ENCODE measurements at places on chromosomes 12 and 14. TPM values are rescaled to one million over a fixed set of nuclear protein-coding genes. Genes with fewer than 3 reads are reported as not detected.

DNA sequence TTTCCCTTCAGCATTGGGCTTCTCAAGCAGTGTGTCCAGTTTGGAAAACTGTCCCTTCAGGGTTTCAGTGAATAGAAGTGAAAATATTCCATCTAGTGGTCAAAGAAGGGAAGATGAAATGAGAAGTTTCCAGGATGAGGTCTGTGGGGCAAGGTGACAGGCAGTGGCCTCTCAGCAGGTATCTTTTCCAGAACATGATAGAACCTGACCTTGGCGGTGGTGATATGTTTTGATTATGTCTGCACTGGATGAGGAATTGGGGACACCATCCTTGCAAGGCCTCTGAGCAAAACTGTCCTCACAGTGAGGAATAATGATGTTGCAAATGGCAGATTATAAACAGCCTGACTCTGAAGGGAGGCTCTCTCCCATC is 4.7 kb downstream of the GPX2 start:
- DNase-seq: no peak

GRCh38 chr12:107326237-107326636 is 232.9 kb upstream of the CRY1 start:
- no peak for DNase-seq

DNA sequence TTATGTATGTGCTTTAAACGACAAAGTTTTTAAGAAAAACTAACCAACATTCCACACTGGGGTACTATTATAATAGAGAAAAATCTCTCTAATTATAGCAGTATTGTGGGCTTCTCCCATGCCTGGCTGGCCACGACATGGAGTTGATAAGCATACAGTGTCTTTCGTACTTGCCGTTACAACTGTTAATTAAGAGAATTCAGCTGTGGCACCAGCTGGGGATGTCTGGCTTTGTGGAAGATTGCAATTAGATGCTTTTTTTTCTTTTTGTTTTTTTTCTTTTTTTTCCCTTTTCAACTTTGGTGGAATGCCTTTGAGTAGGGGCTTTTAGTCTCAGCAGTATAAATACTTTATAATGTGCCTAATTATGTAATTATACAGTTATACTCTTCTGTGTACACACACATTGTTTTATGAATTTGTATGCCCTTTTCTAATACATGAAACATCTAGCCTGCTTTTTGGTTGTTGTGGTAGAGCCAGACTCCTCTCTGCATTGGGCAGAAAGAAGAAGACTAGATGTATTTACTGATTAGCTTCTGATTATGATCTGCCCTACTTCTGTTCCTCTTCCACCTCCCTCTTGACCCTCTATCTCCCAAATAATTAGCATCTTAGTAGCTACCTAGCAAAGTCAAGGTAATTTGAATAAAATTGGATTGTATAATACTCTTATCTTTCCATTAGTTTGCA is 76.4 kb downstream of the SUSD6 start:
- no peak for DNase-seq

GRCh38 chr12:11718768-11719253 is 69.3 kb downstream of the ETV6 start:
- DNase-seq: no peak

DNA sequence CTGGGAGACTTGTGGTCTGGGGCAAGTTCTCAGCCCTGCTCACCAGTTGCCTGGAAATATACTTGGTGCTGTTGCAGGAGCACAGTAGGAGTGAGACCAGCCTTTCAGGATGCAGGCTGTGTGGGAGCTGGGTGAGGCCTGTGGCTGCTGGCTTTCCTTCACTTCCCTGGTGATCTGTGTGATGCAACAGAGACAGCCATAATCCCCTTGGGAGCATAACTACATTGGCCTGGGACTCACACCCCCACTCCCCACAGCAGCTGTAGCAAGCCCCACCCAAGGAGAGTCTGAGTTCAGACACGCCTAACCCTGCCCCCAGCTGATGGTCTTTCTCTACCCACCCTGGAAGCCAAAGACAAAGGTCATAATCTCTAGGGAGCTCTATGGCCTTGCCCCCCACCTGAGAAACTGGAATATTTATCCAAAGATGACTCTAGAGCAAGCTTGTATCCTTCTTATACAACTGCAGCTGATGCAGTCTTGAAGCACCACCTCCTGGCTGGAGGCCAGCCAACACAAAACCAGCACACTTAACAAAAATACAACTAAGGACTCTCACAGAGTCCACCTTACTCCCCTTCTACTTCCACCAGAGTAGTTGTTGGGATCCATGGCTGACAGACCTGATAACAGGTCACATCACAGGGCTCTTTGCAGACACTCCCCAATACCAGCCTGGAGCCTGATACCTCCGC is 190.4 kb upstream of the CPNE8 start:
- no peak for DNase-seq

- no peak for DNase-seq
Observed at GRCh38 chr12:78403681-78404080, 460.9 kb upstream of the SYT1 start.

DNA sequence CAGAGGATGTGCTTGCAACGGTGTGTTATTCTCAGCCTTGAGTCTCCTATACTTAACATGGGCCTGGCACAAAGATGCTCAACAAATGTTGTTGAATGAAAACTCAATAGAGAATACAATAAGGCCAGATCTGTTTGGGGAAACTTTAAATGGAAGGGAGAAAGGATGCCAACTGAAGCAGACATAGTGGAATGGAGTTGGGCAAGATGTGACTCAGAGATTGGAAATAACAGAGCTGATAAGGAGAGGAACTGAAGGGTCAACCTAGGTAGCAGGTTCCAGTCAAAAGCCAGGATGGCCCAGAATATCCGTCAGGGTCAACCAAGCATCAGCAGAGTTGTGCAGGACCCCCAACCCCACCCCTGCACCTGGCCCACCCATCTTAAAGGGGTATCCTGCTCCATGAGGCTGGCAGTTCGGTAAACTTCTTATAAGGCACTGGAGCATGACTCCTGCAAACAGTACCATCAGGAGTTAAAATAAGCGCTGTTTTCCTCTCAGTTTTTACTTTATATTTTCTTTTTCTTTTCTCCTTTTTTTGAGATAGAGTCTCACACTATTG is 1.1 kb upstream of the BCDIN3D start:
- DNase-seq: no peak

DNA sequence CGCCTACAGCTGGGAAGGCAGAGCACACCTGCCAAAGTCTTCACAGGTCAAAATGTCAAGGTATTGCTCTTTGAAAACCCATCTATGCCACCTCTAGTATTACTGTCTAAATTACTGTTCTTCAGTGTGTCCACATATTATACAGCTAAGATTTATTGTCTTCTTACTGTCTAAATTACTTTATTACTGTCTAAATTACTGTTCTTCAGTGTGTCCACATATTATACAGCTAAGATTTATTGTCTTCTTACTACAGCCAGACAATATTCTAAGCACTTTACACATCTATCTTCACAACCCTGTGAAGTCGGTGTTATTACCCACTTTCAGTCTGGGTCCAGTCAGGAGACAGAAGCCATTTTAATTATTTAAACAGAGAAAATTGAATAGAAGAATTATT is 173.9 kb downstream of the MYRFL start:
- DNase-seq: no peak

GRCh38 chr12:88247241-88247643 is 105.1 kb downstream of the TMTC3 start:
- DNase-seq: no peak

DNA sequence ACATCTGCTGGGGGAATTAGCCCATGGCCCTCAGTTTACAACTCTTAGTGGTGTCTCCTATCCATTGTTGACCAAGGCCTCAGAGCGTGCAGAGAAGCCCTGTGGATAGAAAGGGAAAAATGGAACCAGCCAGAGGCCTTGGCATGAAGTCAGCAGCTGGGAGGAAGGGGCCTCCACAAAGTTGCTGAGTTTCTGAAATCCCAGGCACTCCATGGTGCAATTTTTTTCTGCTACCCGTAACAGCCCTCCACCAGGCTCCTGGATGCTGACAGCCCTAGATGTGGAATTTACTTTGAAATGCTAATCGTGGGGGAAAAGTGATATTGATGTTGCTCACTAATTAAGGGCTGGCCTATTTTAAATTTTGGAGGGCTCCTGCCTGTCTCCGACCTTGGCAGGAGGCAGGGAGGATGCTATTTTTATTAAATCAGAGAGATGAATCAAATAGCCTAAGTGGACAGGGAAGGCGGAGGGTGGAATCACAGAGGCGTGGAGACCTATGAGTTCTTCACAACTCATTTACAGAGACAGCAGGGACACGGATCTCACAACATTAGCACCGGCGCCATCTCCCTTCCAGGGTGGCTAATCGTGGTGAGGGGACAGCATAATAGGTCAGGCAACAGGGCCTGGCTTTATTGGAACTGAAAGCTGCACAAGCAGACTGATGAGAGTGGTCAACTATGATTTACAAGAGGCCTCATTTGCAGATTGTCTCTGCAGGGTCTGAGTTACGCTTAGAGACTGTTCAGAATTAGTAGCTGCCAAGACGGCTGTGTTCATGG is 99.8 kb upstream of the WSCD2 start:
- DNase-seq: no peak

DENND5B gene
- 8.0 TPM for total RNA-seq

ADCY4 gene
- total RNA-seq: 3.4 TPM

PPP4R3A gene
- total RNA-seq: 82.2 TPM

RHOJ gene
- total RNA-seq: not detected

SERPINA12 gene
- not detected for total RNA-seq

POMT2 gene
- total RNA-seq: 22.9 TPM

Measured in Calu3 (cell line).